Esophagus squamous epithelium (tissue), 5 donors: ENCODE measurements at places on chromosomes 6 and 20.

GRCh38 chr6:164303102-164303964, 888.8 kb downstream of the QKI start:
- no peak for DNase-seq

DNA sequence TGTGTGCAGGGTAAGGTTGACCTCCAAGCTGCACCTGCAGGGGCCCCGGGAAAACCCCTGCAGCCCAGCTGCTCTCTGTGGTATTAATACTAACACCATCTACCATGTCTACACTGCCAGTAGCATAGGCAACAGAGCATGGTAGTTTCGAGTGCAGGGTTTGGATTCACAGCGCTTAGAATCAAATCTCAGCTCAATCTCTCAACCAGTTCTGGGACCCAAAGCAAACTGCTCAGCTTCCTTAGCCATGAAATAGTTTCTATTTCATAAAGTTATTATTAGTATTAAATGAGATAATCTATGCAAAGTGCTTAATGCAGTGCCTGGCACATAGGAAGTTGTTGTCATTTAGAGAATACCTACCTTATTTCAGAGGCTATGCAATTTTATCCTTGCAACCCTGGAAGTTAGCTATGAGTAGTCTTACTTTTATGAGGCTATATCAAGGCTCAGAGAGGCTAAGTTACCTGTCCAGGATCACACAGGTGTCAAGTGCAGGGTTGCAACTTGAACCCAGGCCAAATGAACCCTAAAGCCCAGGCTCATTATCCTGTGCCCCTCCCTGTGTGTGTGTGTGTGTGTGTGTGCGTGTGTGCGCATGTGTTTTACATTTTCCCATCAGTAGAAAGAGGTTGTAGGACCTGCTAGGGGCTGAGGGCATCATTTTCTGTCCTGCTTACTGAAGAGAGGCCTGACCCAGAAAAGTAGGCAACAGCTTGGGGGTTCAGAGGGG, 27.6 kb upstream of the MRPS18A start:
- DNase-seq, result no peak

GRCh38 chr6:5325173-5325572, 63.9 kb downstream of the FARS2 start:
- DNase-seq, result no peak

- no peak for DNase-seq
Observed at GRCh38 chr6:17280138-17280537, 1.0 kb upstream of the RBM24 start.

DNA sequence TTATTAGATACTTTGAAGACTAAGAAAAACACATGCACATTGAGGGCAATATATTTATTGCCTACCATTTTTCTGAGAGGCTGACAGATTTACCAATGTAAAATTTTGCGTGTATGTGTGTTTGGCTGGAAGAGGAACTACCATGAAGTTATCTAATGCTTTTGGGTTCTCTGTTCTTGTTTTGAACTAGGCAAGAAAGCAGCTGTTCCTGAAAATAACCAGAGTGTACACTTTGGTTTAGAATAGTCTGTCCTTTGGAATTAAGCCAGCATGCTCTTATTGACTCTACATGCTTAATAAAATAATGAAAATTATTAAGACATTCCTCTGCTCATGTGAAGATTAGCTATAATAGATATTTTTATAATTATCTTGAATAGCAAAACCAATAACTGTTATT, 129.2 kb downstream of the MYB start:
- no peak for DNase-seq

DNA sequence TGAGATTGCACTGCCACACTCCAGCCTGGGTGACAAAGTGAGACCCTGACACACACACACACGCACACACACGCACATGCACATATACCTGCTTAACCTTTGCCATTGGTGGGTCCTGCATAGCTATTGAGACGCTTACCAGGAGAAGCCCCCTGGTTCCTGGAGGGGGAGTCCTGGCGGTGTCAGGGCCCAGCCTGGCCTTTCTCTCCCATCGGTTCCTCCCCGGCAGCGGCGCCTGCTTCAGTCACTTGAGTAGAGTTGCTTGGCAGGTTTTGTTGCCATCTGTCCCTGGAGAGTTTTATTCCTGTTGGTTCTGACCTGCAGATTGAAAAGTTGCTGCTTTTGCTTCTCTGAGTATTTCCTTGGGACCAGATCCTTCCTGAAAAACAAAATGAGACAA, 20.6 kb upstream of the FAM209A start:
- no peak for DNase-seq

- DNase-seq, result no peak
Observed at GRCh38 chr6:123879749-123880148, 76.1 kb downstream of the NKAIN2 start.

GRCh38 chr6:70142034-70142433, 160.8 kb downstream of the COL9A1 start:
- DNase-seq, result no peak
